ENCODE measurements at places on chromosomes 1 and 21.
A peak's percentile ranks its signal among the peaks of the same experiment; 100 is the strongest.

DNA sequence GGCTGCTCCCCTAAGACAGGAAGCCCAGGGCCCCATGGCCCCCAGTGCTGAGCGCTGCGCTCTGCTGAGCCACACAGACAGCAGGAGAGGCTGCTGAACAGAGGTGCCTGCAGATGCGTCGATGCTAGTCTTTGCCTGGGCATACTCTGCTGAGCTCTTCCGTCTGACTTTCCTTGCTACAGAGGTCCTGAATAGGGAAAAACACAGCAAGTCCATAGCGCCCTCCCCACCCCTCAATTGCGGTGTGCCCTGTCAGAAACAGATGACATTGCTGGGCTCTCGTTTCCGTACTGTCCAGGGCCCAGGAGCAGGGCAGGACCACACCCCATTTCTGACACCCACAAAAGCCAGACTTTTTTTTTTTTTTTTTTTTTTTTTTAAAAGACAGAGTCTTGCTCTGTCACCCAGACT is 252.5 kb downstream of the SDCCAG8 start:
- DNase-seq, result peak; percentile 48

DNA sequence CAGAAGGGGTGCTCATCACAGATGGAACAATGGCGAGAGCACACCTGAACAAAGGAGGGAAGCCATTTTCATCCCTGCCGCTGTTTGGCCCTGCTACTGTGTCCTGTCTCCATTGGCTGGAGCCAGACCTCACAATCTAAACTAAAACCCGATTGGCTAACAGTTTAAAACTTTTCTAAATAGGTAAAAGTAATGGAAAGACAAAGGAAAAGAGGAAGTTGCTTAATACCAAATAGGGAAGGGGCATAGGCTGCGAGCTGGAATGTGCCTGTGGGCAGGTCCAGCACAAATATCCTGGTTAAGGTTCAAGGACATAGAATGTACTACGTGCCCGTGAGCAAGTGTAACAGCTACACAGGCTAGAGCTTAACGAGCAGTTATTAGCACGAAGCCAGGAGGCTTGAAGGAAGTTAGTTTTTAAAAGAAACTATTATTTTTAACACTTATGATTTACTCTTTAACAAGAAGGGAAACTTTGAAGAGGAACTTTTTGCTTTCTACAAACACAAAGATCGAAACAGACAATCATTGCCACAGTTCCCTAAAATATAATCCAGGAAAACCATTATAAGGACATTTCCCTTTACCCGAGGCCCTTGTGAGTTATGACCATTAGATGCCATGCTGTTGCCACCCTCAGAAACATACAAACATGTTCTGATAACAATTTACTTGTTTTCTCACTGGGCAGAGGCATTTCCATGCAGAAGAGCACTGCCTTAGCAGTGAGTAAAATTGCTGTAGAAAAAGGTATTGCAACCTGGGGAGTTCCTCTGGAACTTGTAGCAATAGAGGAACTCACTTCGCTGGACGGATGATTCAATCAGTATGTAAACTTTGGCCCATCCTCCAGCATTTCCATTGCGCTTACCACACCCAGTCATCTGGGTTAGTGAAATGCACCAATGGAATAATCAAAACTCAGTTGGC is 4.8 kb upstream of the PTTG1IP start:
- peak; percentile 50 for DNase-seq

DNA sequence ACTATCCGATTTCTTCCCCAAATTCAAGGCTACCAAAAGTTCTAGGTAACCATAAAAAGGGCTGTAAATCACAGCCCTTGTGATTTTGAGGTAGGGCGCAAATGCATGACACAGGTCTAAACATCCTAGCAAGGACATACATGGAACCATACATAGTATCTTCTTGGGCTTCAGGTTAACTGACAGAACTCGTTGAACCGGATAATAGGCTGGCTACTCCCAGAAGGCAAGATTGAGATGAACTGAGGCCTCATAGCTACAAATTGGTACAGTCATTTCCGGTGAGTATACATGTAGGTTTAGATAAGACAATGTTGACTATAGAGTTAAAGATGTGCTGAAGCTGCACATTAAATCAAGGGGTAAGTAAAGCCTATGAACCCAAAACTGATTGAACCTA is 27.3 kb upstream of the TP53BP2 start:
- no peak for DNase-seq

- DNase-seq, result no peak
Observed at GRCh38 chr1:154695985-154696384, 88.0 kb upstream of the ADAR start.

DNA sequence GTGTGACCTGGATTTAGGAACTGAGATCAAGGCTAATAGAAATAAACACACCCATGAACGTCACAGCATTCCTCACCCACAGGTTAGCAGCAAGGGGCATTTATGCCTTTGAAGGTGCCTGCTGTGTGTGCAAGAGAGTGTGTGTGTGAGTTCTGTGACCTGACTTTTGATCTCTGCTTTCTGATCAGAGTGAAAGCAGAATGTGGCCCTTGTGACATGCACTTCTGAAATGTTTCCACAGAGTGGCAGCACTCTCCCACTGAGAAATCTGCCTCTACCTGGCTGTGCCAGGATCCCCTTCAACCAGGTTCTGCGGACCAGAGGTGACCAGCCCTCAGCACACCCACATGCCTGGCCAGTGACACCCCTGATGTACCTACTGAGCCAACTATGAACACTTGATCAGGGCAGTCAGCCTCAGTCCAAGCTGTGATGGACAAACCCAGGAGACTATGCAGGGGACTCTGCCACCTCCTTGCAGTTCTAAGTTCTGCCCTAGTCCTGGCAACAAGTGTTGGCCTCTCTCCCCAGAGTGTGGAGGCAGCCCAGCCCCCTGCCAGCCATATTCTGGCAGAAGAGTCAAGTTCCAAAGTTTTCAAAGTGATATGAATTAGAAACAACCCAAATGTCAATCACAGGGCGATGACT is 41.0 kb downstream of the RXRG start:
- no peak for DNase-seq

DNA sequence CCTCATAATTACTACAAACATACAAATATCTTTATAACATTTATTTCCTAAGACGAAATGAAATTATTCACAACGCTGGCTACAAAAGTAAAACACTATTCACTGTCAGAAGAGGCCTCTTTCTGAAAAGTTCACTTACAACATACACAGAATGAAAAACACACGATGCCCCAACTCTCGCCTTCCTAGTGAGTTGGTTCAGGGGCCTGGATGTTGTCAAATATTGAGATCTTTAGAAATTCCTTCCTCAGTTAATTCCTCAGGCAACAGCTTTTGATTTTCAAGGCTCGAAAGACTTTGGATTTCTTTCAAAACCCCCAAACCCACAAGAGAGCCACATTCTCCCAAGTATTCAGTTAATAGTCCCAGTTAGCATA is 14.2 kb upstream of the KCNE1 start:
- no peak for DNase-seq

DNA sequence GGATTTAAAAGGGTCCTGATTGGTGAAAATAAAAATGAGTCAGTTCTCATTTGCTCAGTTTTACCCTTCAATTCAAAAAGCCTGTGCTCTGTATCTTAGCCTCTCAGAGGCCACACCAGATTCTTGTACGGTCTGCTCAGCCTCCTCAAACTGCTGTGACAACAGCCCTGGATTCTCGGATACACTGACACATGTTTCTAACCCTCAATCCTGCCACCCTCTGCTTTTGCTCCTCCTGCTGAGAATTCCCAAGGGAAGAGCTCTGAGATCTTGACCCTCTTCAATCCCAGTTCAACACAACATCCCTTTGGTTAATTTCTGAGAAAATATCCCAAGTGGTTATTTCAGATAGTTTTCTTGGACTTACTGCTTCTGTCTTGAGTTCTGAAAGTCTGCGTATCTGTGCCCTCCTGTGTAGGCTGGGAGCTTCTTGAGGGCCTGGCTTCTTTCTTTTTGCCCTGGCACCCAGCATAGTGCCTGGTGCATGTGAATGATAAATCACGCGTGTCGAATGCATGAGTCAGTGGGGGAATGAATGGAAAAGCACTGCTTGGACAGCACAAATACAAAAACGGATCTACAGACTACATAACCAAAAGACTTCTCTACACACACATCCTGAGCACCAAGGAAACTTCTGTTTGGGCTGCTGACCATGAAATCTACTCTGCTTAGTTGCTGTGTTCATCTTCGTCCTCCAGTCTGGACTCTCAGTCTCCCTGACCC is 24.5 kb downstream of the IRF2BP2 start:
- DNase-seq, result no peak

DNA sequence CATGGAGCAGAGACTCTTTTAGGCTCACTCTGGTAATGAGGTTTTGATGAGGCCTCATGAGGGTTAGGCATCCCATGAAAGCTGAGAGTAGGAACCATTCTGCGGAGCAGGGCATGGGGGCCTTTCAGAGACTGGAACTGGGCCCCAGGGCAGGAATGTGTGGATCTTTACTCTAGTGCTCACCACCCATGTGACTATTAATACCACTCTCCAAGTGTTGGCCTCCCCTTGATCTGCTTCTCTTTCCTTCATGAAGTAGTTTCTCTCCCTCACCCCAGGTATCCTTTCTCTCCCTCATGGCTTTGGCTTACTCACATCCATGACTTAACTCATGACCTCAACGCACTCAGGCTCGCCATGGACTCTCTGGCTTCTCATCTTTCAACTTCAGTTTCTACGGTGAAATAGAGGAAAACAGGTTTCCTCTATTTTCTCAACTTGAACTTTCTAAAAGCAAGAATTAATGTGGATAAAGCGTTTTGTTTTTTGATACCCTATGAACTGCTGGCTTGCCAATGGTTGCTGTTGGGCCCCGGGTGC is 50.5 kb upstream of the GADD45A start:
- no peak for DNase-seq

DNA sequence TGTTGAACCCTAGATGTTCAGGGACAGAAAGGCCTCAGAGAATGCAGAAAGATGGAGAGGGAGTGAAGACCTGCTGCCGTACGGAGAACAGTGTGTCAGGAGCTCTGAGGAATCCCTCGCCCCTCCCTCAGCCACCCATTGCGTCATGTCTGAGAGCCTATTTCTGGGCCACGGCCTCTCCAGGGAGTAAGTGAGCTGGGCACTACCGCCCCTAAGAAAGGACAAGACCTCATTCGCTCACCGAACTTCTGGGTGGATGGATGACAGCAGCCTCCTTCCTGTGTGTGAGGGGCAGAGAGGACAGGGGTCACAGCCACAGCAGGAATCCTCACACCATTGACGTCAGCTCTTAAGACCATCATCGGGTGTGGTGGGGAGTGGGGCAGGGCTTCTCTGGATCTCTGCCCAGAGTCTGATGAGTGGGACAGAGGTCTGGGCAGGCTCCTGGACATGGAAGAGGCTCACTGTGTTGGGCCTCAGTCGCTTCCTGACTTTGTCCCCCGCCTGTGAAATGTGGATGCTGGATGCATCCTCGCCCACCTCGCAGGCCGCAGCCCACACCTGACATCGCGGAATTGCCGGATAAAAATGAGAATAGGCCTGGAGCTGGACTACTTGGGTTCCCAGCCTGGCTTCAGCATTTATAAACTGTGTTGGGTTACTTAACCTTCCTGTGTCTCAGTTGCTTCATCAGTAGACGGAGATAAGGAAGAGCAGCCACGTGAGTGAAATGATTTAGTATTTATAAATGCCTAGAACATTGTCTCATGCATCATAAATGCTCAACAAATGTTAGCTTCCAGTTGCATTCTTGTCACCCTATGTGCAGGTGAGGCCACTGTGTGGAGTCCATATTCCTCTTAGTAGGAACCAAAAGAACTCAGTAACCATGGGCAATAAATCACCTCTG is 238.6 kb downstream of the TRABD2B start:
- DNase-seq, result no peak

GRCh38 chr1:154454386-154455120 is 47.5 kb upstream of the TDRD10 start:
- peak; percentile 17 for DNase-seq

- no peak for DNase-seq
Observed at GRCh38 chr1:208248991-208249696, 5.0 kb upstream of the PLXNA2 start.
